ENCODE measurements at places on chromosomes 1 and 21. TPM values are rescaled to one million over a fixed set of nuclear protein-coding genes. Genes with fewer than 3 reads are reported as not detected.

IRF6 gene
- 13.3 TPM for total RNA-seq

SASS6 gene
- total RNA-seq, result 13.1 TPM

TTC22 gene
- 1.1 TPM for total RNA-seq

RAD54L gene
- total RNA-seq, result 50.3 TPM

PHLDA3 gene
- total RNA-seq, result 27.7 TPM
